Activated naive CD8-positive, alpha-beta T cell treated with anti-CD3 and anti-CD28 coated beads for 36 hours (primary cell): ENCODE measurements at places on chromosomes 2 and 18. TPM values are rescaled to one million over a fixed set of nuclear protein-coding genes. Genes with fewer than 3 reads are reported as not detected.

DNA sequence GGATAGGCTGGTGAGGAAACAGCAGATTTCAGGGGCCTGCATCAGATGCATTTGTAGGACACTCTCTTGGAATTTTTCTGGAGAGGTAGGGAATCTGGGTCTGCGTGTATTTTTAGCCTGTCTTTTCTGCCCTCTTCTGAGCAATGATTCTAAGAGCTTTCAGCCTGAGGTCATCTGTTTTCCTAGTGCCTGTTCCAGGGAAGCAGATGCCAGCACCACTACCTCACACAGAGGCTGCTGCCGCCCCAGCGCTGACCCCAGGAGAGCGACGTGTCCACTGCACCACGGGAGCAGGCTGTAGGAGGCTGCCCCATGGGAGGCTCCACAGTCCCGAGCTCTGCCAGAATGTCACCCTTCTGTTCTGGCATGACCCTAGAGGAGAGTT, 316.5 kb downstream of the CYP26B1 start:
- peaks cover 6% of the 10 kb centered on the region for H3K27me3 ChIP-seq
- no peaks in the 10 kb centered on the region for H3K36me3 ChIP-seq
- no peak overlapping the region for H3K4me3 ChIP-seq

GBX2 gene
- total RNA-seq, result not detected

RRM2 gene
- total RNA-seq, result 414 TPM

CLHC1 gene
- 7.8 TPM for total RNA-seq

SCYGR5 gene
- not detected for total RNA-seq

- H3K27me3 ChIP-seq, result no peaks in the 10 kb centered on the region
- H3K4me3 ChIP-seq, result no peak overlapping the region
- H3K36me3 ChIP-seq, result no peaks in the 10 kb centered on the region
- H3K4me1 ChIP-seq, result no peaks in the 10 kb centered on the region
- no peak overlapping the region for H3K27ac ChIP-seq
Measured at GRCh38 chr2:241193271-241193670, 4.8 kb downstream of the ANO7 start.
